Activated CD4-positive, alpha-beta T cell treated with anti-CD3 and anti-CD28 coated beads, Interleukin-2, amount 10 ng/mL, durations not matched to agents 7 days and 5 days (primary cell): ENCODE measurements at places on chromosomes 2 and 18. TPM values are rescaled to one million over a fixed set of nuclear protein-coding genes. Genes with fewer than 3 reads are reported as not detected.

DNA sequence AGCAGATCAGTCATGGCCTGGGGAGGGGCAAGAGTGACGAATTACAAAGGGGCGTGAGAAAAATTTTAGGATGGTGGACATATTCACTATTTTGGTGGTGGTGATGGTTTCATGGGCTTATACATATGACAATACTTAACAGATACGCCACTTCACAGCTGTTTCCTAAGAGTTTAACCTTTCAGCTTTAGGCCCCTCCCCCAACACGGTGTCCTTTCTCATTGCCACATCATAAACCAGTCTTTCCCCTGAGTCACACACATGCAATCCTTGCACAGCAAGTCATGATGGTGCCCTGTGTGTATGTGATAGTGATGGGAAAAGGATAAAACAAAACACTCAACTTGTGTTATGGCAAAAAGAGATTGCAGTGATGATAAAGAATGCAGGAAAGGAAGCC lies 47.6 kb upstream of the IL1R1 start:
- no peak for DNase-seq

- DNase-seq = no peak
Observed at GRCh38 chr2:67828066-67828465, 234.7 kb downstream of the C1D start.

DNA sequence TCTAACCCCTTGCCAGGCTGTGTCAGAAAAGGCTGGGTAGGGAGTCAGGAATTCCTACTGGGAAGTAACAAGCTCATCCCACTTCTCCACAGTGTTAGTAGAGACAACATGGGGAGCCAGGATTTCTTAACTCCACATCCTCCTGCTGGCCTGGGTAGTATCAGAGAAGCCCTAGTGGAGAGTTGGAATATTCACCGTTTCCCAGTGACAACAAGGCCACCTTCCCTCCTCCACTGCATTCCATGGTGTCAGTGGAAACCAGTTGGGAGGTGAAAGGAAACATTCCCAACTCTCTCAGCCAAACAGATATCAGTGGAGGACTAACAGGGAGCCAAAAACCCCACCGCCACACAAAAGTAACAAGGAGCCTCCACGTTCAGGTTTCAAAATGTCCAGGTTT lies 41.2 kb downstream of the SRD5A2 start:
- no peak for DNase-seq

- no peak for DNase-seq
Observed at GRCh38 chr2:230668184-230668938, 44.3 kb upstream of the CAB39 start.

DNA sequence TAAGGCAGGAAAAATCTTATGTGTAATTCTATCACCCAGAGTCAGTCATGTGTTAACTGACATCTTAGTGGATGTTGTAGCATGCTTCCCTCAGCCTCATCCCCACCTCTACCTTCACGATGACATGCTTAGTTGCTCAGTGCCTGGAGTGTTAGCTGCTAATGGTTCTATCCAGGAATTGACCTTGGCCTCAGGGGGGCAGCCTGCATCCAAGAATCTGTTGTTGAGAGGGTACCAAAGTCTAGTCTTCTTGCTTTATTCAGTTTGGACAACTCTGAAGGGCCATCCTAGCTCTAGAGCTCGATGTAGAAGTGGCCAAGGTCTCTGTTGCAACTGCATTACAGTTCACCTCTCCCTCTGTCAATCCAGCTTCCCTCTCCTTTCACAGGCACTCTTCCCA lies 61.2 kb downstream of the ACYP2 start:
- DNase-seq = no peak

- no peak for DNase-seq
Observed at GRCh38 chr2:162798407-162798806, 40.2 kb downstream of the KCNH7 start.

GRCh38 chr18:41146301-41146700 lies 808.7 kb upstream of the PIK3C3 start:
- no peak for DNase-seq

GRCh38 chr2:107775211-107775610 lies 51.5 kb upstream of the RGPD4 start:
- no peak for DNase-seq

CELF4 gene
- not detected for total RNA-seq

CCDC148 gene
- total RNA-seq = 0.15 TPM

RTP5 gene
- not detected for total RNA-seq

G6PC2 gene
- total RNA-seq = not detected
